Mammary epithelial cell (primary cell): ENCODE measurements at places on chromosomes 7 and 10.

GRCh38 chr7:116990056-116990455 is 36.8 kb downstream of the ST7 start:
- DNase-seq: peak; percentile 58

DNA sequence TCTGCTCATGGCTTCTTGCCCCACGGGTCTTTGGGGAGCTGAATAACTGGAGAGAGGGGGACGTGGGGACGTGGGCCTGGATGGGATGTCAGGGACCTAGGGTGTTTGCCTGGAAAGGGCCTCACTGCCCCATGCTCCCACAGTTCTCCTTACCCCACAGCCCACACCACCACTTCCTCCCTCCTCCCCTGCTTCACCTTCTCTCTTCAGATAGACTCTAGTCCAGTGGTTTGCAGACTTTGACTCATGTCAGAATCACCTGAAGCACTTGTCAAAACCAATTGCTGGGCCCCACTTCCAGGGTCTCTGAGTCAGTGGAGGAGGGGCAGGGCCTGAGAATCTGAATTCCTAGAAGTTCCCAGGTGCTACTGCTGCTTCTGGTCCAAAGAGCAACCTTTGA is 327.4 kb downstream of the RPS24 start:
- DNase-seq: no peak

DNA sequence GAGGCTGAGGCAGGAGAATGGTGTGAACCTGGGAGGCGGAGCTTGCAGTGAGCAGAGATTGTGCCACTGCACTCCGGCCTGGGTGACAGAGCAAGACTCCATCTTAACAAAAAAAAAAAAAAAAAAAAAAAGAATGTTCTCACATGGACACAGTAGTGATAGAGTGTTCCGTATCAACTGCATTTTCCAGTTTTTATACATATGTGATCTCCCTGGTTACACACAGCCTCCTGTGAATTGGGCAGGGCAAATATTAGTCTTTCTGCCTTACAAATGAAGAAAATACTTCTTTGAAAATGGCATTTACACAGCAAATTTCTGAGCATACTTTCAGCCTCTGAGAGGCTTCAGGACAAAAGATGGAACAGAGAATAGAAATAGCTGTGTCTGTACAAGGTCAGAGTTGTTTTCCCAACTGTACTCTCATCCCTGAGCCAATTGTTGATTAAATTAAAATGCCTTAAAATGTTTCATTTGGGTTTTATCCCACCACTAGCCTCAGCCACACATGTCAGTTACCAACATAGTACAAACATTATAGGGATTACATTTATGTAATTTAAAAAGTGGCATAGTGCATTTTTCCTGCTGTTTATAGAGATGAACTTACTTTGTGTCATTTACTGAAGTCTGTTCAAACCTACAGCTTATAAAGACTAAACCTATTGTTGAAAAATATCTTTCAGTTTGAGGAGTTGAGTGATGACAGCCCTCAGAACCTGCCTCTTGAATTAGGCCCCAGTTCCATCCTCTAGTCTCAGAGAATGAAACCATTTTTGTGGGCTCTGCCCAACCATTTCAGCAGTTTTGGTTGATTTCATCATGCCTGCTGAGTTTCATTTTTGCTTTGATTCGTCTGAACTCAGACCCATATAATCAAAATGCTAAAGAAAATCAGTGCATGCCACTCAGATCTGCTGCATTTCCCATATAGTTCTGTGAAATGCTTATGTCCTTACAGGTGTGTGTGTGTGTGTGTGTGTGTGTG is 609.4 kb upstream of the C7orf33 start:
- no peak for DNase-seq

DNA sequence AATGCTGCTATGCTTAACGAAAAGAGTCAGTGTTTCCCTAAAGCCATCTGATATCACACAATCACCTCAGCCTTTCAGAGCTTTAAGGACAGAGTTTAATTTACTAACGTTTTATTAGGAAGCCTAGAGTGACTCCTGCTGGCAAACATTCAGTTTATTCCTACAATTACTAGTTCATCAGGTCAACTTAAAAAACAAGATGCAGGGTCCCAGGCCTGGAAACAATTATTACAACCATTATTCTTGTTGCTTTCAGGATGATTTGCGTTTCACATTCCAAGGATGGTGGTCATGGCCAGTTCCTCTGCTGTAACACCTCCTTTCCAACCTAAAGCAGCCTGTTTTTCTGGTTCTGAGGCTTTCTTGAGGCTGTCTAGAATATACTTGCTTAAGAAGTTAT is 1.5 kb upstream of the FAM53B start:
- DNase-seq: peak; percentile 77
